Choroid plexus epithelial cell (primary cell): ENCODE measurements at places on chromosomes 16 and 17.

- DNase-seq: no peak
Observed at GRCh38 chr17:34227707-34228106, 27.4 kb upstream of the CCL2 start.

DNA sequence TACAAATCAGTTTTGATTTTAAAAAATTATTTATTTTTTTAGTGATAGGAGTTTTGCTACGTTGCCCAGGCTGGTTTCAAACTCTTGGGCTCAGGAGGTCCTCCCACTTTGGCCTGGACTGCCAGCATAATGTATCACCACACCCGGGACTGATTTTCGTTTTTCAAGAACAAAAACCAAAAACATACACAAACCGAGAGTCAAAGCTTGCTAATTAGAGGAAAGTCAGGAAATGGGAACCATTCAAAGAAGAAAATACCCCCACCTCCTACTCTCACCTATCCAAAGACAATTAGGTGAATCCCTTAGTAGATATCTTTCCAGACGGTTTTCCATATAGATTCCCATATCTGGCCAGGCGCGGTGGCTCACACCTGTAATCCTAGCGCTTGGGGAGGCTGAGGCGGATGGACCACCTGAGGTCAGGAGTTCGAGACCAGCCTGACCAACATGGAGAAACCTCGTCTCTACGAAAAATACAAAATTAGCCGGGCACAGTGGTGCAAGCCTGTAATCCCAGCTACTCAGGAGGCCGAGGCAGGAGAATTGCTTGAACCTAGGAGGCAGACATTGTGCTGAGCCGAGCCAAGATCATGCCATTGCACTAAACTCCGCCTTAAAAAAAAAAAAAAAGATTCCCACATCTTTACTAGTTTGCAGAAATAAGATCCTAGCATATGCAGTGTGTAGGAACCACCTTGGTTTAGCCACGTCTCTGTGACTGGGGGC is 883 bp upstream of the SPN start:
- no peak for DNase-seq

- peak; percentile 89 for DNase-seq
Observed at GRCh38 chr17:65531256-65532100, 30.0 kb downstream of the AXIN2 start.

GRCh38 chr17:58918884-58919283 is 163.2 kb downstream of the PPM1E start:
- no peak for DNase-seq

DNA sequence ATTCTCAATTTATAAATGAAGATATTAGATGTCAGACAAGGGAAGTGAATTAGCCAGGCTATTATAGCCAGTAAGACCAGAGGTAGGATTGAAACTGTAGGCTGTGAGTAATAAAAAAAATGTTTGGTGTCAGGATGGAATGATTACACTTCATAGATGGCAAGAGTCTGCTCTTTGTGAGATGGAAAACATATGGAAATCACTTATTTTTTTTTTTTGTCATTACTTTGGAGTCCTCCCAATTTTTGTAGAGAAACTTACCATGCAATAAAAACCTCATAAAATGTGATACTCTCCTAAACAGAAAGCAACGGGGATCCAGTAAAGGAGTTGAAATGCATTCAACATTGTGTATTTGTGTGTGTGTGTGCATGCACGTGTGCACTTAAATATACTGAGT is 532.7 kb upstream of the CDH8 start:
- DNase-seq: no peak

DNA sequence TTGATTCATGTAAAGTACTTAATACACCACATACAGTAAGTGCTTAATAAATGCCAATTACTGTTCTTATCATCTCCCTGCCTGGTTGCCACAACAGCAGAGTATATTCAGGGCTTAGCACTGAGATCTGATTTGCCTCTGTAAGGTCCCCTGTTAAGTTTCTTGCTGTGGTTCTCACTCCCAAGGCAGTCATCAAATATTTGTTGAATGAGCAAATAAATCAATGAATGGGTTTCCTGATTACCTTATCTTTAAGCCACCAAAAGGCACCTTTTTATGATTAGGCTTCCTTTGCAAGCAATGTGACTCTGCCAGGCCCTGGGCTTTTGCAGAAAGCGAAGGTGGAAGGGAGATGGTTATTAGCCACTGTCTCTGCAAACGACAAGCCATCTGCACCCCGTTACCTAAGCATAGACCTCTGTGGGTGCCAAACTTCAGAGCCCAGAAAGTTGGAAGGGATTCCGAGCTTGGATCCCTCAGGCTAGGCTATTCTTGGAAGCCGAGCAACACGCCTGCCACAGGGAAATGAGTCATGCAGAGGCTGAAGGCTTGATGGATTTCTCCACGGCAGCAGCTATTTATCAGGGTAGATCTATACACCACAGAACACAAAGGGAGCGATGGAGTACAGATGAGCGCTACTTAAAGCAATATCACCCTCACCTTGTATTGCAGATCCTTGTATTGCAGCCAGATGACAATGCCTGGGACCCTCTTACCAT is 102.0 kb downstream of the GRIN2A start:
- peak; percentile 5 for DNase-seq

DNA sequence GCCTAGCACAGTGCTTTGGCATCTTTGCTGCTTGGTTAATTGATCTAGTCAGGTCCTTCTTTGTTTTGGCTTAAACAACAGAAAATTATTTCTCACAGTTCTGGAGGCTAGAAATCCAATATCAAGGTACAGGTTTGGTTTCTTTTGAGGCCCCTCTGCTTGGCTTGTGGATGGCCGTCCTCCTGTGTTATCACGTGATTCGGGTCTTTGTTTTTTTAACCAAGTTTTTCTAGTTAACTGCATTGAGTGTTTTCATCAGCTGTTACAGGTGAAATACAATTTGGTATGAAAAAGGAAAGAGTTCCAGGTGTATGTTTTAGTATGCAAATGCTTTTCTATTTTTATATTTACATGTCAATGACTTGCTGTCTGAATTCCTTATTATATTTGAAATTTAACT is 2.8 kb downstream of the NLK start:
- no peak for DNase-seq

GRCh38 chr17:17387498-17388362 is 84.6 kb downstream of the NT5M start:
- no peak for DNase-seq

GRCh38 chr17:66580184-66580955 is 254.5 kb upstream of the CACNG5 start:
- peak; percentile 80 for DNase-seq

DNA sequence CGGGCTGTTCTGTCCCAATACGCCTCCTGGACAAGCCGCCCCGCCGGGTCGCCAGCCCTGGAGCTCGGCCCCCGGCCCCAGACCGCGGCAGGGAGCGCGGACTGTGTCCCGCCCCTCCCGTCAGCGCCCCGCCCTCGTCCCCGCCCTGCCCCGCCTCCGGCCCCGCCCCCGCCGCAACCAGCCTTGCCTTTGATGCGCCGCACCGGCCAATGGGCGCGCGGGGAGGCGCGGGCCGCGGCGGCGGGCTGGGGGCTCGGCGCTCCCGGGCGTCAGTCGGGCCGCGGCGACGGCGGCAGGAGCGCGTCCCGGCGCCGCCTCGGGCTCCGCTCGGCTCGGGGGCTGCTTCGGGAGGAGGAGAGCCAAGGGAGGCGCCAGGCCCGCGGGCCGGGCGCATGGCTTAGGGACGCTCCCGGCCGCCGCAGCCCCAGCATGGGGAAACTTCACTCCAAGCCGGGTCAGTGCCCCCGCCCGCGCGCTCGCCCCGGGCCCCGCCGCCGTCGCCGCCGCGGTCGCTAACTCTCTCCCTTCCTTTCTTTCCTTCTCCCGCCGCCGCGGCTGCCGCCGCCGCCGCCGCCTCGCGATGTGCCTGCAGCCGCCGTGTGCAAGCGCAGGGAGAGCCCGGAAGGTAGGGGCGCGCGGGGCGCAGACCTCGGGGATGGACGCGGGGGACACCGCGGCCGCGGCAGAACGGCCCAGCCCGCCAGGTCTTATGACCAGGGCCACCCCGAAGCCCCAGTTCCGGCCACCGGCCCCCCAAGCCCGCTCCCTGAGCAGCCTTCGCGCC is at the start of gene NKD1:
TSS of gene NKD1 (plus strand) at position 272 of the 784 bp plus-strand sequence. CDS start at position 430, 158 bp downstream.
- peak; percentile 35 for DNase-seq
